Stimulated activated naive CD8-positive, alpha-beta T cell treated with anti-CD3 and anti-CD28 coated beads, Interleukin-15, Interleukin-2, amounts not matched to agents 100 U/mL and 50 U/mL, for 24 hours (primary cell): ENCODE measurements at places on chromosomes 2 and 18.

GRCh38 chr2:23497063-23497462, 112.1 kb downstream of the KLHL29 start:
- DNase-seq = peak; percentile 23

- DNase-seq = no peak
Observed at GRCh38 chr18:9649164-9649540, 34.8 kb upstream of the PPP4R1 start.

DNA sequence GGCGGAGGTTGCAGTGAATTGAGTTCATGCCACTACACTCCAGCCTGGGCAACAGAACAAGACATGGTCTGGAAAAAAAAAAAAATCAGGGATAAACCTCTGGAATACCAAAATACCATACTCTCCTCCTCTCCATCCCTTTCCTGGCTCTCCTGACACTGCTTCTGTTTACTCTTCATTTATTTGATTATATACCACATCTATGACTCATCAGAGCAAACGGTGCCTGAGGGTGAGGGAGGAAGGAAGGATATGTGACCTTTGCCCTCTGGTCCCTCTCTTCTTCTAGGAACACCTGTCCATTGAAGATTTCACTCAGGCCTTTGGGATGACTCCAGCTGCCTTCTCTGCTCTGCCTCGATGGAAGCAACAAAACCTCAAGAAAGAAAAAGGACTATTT, 30.0 kb downstream of the VIL1 start:
- no peak for DNase-seq

- no peak for DNase-seq
Observed at GRCh38 chr2:133682347-133682746, 114.1 kb upstream of the NCKAP5 start.

DNA sequence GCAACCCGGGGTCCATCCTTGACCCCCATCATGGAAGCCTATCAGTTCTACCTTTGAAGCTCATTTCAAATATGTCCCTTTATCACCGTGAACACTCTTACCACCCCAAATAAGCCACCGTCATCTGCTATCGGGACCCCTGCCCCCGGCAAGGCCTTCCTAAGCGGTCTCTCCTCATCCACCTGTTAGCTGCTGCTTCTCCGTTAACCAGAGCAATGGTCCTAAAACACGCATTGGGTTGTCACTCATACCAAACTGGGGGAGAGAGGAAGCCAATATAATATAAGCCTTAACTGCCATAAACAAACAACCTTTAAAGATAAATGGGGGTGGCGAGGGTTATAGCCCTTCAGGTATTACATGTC, 680 bp downstream of the ASNSD1 start:
- no peak for DNase-seq

DNA sequence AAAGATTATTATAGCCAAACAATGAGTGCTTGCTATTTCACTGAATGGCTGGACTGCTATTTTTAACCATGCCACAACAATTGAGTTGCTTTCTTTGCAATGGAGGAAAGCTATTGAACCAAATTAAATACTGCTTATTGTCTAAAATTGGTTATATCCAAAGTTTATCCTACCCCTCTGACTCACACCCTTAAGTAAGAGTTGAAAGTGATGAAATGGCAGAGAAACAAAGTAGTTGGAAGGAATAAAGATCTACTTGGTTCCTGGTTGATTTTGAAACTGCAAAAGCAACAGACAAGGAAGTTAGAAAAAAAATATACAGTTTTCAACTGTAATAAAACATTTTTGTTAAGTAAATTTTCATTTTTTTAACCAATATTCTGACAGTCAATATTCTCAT, 47.5 kb downstream of the EML4 start:
- DNase-seq = no peak

GRCh38 chr2:30796699-30797098, 10.5 kb downstream of the CAPN13 start:
- DNase-seq = no peak

GRCh38 chr2:75134860-75135259, 64.5 kb downstream of the TACR1 start:
- no peak for DNase-seq

- no peak for DNase-seq
Observed at GRCh38 chr2:214807653-214808052, 1.8 kb downstream of the BARD1 start.

DNA sequence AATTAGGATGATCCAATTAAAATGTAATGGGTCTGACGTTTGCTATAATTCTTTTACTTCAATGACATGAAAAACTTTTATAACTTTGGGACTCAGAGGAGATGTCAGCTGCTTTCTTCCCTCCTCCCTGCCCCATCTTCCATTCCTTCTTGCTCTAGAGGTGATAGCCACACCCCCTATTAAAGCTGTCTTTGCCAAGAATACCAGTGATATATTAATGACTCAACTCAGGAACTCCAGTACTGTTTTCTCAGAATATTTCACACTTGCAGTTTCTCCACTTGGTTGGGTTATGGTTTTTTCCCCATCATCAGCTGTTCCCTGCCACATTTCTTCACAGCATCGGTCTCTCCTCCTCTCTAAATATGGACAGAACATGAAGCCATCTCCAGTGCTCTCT, 184.0 kb downstream of the KCNE4 start:
- no peak for DNase-seq

DNA sequence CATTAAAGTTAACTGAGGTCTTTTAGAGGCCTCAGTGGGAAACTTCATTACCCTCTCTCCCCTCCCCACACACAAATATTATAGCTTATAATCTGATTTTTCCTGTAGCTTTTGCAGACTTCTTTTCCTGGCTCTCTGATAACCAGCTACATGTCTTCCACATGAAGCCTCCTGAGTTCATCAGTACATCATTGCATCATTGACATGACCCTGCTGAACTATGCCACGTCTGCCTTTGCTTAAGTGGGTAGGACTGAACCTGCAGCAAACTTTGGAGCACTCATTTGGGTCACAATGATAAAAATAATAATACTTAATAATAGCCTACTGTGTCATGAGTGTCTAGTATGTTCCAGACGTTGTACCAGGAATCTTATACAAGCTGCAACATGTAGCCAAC, 7.0 kb downstream of the CRYGA start:
- no peak for DNase-seq

- no peak for DNase-seq
Observed at GRCh38 chr2:643334-643733, 33.9 kb downstream of the TMEM18 start.

DNA sequence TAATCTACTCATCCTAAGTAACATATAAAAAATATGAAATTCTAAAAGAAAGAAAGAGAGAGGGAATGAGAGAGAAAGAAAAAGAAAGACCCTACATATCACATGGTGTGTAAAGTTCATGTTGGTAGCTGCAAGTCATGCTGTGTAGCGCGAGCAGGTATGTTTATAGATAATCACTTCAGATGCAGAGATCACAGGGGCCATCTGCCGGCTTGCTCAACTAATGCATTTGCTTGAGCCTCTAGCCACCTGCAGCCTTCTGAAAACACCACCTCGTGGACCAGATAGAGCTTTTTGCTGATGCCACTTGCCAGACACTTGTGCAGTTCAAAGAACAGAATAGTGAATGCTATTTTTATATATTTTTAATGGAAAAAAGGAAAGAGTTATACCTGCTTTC, 37.6 kb downstream of the CDH7 start:
- no peak for DNase-seq

GRCh38 chr18:35479911-35480586, 17.7 kb downstream of the INO80C start:
- DNase-seq = no peak

DNA sequence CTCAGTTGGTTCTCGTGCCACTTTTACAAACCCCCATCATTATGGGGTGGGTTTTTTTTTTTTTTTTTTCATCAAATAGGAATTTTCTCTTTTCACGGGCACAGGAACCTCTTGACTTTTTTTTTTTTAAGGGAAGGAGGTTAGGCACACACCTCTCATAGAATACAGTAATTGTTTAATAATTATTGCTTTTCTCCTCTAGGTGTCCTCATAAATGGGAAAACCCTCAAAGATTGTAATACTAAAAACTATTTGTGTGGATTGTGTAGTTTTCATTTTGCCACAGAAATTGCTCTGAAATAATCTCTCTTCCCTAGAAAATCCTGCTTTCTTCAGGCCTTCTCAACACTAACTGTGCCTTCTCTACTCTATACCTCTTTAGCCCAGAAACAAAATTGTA, 147.3 kb downstream of the GREB1L start:
- no peak for DNase-seq

GRCh38 chr2:144151405-144151804, 368.5 kb downstream of the ZEB2 start:
- no peak for DNase-seq

DNA sequence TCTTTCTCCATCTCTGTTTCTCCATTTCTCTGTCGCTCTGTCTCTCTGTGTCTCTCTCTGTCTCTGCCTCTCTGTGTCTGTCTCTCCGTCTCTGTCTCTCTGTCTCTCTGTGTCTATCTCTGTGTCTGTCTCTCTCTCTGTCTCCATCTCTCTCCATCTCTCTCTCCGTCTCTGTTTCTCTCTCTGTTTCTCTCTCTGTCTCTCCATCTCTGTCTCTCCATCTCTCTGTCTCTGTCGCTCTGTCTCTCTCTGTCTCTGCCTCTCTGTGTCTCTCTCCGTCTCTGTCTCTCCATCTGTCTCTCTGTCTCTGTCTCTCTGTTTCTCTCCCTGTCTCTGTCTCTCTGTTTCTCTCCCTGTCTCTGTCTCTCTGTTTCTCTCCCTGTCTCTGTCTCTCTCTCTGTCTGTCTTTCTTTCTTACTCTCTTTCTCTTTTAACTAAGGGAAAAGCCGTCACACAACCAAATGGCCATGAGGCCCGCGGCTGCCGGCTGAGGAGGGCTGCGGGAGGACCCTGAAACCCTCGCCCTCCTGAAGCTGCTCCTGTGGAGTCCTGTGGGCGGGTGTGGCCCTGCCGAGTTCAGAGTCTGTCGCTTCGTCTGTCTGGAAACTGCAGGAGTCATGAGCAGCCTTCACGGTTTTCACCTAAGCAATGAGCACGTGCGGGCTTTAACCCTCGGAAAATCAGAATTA, 29.3 kb downstream of the NFATC1 start:
- no peak for DNase-seq
